DMS153 (cell line): ENCODE measurements at places on chromosomes 1 and 21.
A peak's percentile ranks its signal among the peaks of the same experiment; 100 is the strongest.

- no peak for DNase-seq
These were observed 3.7 kb downstream of the LYPLAL1 start for GRCh38 chr1:219177363-219177762.

DNA sequence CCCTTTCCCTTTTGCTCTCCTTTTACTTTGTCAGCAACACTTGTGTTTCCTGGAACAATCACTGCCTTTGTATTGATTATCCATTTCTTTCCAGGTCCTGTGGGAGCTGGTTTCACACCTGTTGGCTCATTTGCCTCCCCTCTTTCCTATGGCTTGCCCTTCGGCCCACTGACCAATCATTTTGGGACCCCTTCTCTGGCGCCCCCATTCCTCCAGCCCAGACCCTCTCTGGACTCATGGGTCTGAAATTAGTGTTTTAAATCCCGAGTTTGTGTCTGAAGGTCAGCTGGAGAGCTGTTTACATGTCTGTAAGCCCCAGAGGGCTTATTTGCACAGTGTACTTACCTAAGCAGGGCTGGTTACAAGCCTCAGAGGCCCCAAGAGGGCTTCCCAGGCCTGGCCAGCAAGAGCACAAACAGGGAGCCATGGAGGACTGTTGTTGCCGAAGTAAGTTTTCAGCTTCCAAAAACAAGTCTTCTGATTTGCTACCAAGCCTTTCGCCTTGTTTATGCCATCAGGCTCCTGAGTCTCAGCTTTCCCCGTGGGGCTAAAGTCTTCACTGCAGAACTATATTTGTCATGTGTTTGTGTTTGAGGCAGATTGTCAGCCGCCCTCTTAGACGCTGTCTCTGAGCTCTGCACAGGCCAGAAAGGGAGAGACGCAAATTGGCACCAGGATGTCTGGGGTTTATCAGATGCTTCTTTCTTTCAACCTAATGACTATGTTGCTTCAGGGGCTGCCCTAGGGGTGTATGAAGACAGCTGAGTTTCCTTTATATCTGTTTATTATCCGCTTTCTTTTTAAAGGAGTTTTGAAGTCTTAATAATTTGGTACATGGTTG, 93.0 kb downstream of the ATP1A1 start:
- DNase-seq, result peak; percentile 22

DNA sequence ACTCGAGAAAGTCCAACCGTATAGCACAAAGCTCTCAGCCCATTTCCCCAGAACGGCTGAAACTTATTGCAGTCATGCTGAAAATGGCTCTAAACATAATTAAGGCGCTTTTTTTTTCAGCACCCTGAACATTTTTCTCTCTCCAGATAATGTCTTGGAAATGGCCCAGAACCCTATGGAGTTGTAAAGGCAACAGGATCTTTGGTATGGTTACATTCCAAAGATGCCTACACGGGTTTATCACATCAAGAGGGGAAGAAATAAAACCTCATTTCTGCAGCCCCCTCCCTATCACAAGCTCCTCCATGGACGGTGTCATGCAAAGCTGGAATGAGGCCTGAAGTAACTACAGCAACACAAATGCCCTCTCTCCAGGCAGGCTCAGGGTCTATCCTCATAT, 126.4 kb upstream of the GALNT2 start:
- DNase-seq, result no peak

DNA sequence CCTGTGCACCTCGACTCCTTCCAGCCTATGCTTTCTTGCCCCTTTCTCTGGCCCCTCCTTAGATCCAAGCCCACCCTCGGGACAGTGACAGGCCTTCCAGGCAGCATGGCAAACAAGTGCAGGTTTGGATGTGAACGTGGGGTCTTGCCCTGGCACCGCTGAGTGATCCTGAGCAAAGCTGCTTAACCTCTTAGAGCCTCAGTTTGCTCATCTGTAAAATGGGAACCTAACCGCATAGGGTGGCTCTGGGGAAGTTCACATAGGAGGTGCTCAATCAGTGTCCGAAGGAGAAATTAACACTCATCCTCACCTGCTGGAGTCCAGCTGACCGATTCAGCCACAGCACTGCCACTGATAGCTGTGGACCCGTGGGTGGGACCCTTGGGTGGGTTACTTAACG, 7.2 kb downstream of the MFAP2 start:
- DNase-seq, result no peak

DNA sequence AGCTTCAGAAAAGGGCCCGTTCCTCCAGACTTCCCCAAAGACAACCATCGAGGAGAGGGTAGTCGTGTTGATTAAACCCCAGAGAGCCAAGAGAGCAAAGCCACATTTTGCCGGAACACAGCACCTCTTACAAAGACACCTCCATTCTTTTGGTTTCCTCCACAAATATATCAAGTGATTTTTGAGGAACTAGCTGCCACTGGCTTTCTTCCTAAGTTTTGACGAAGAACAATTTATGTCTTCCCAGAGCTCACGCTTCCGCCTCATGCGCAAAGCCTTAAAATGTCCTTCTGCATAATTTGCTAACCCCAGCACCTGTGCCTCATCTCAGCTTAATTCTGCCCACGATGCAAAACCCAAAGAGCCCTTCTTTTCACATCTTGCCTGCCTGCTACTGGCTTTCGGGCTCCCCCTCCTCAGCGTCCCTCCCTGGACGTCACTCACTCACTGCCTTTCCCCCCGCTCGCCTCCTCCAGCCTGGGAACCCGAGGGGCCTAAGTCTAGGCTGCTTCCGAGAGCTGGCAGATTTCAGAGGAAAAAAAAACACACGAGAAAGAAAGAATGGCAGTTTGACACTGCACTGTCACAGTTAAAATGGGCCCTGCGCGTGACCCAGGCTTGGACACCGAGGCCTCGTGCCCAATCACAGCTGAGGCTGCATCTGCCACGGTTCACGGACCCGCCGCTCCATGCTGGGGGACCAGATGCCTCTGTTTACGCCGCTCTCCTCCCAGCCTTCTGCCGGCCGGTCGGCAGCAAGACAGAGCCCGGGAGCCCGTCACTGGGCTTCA, 77.6 kb upstream of the IFNAR2 start:
- DNase-seq, result no peak

GRCh38 chr21:15433091-15433490, 296.7 kb upstream of the USP25 start:
- no peak for DNase-seq

GRCh38 chr1:75085931-75086330, 48.3 kb upstream of the LHX8 start:
- DNase-seq, result no peak

DNA sequence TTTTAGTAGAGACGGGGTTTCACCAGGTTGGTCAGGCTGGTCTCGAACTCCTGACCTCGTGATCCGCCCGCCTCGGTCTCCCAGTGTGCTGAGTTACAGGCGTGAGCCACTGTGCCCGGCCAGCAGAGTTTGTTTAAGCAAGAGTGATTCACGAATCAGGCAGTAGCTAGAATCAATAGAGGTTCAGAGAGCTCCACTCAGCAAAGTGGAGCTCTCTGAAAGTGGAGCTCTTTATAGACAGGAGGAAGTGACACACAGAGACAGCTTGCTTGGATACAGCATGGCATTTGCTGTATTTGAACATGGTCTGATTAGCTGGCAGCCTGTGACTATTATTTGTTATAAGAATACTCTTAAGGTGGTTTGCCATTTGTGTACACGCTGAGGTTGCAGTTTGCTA, 27.1 kb upstream of the CD34 start:
- peak; percentile 91 for DNase-seq

- peak; percentile 50 for DNase-seq
These were observed 120.4 kb upstream of the GREM2 start for GRCh38 chr1:240732390-240732789.

DNA sequence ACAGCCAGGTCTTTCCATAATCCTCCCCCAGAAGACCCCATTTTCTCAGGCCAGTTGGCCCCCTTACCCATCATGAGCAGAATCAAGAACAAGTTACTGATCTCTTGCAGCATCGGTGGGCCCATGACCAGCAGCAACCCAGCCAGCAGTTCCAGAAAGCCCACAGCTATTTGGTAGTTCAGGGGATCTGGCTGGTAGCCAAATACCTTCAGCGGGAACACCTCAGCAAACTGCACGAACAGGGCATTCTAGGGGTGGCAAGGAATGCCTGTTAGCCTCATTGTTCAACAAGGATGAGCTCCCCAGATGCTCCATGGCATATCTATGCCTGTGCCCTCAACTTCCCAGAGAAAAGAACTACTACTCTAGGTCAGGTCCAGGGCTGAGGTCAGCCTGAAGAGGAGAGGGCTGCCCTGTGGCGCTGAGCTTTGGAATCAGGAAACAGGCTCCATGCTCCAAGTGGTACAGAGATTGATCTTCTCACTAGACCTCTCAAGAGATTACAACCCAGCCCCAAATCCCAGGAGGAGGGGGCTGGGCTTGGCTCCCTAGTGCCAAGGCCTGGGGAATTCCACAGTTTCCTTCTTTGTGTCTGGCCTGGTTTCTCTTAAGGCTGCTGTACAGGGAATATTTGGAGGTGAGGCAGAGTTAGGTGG, 1.3 kb downstream of the TMEM35B start:
- DNase-seq, result no peak

DNA sequence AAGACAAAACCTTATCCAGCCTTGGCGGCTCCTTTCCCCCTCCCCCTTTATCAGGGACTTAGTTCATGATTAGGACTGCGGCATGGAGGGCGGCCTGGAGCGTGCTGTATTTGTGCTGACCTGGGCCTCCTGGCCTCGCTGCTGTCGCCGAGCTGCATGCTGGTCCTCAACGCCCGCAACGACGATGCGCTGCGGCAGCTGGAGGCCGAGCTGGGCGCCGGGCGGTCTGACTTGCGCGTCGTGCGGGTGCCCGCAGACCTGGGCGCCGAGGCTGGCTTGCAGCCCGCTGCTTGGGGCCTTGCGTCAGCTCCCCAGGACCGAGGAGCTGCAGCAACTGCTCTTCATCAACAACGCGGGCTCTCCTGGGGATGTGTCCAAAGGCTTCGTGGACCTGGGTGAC, 70.9 kb downstream of the TM2D1 start:
- no peak for DNase-seq

- peak; percentile 76 for DNase-seq
These were observed 35.2 kb downstream of the DNASE2B start for GRCh38 chr1:84433258-84434080.

DNA sequence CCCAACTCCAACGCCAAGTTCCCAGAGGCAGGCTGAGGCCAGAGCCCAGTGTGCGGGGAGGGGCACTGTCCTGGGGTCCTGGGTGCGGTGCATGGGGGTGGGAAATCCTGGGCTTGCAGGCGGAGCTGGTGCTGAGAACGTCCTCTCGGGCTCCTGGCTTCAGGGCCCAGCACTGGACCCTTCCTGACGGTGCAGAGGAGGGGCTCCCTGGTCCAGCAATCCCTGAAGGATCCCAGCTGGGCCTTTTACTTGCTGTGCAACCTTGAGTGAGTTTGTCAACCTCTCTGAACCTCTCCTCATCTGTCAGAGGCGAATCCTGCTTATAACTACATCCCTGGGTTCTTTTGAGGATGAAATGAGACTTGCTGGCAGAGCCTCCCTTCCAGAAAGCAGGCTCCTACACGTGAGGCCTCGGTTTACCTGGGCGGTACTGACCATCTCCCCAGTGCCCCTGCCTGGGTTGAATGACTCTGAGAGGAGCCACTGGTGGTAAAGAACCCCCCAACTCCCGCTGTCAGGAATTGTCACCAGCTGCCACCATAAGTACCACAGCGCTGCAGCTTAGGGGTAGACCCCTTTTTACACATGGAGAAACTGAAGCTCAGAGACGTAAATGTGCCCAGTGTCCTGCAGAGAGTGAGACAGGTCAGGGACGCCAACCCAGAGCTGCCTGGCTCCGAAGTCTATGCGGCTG, 77.3 kb downstream of the DHRS3 start:
- DNase-seq, result no peak

- no peak for DNase-seq
These were observed 25.4 kb downstream of the LDLRAD2 start for GRCh38 chr1:21837476-21837875.

DNA sequence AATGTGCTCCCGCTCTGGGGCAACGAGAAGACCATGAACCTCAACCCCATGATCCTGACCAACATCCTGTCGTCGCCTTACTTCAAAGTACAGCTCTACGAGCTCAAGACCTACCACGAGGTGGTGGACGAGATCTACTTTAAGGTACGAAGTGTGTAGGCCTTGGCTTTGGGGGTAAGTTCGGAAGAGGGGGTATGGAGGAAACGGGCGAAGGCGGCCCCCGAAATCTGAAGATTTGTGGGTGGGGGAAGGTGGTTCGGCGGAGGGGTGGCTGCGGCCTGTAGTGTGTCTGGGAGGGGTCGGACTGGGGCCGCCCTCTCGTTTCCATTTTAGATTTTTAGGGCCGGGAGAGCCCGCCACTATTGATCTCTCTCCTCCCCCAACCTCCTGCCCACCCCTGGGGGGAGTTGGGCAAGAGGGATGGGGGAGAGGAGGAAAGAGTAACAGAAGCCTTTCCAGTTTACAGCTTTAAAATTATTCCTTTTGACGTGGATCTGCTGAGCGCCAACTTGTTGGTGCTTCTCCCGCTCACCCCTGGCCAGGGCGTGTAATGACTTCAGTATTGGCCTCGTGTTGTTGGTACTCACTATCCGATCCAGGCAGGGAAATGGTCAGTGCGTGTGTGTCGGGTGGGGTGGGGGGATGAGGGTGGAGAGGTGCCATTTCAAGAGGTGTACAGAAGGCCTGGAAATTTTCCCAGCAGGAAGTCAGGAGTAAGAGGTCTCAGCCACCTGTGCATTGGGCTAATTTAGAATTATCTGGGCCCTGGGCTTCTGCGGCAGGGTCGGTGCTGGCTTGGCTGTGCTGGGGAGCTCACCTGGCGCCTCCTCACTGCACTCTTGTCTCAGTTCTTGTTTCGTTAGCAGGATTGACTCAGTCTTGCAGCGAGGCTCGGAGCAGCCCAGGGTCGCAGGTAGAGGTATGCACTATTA, 880 bp downstream of the PRPF38B start:
- DNase-seq, result peak; percentile 44

GRCh38 chr1:77540501-77541161, 141.8 kb downstream of the ZZZ3 start:
- no peak for DNase-seq

- no peak for DNase-seq
These were observed 8.3 kb upstream of the ETS2 start for GRCh38 chr21:38797470-38797869.

DNA sequence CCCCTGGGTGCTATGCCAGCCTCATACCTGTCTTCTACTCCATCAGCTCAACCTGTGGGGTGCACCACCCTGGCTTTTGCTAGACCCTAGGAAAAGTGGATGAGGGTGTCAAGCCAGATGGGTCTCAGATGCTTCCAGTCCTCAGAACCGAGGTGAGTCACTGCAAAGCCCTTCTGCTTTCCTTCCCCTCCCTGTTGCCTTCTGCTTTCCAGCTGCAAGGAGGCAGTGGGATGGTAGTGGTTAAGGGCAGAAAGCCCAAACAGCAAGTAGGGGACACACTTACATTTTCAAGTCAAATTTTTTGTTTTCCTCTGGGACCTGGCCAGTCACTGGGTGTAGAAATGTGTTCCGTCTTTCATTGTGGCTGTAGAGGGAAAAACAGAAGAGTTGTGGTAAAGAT, 60.7 kb upstream of the GOLT1A start:
- DNase-seq, result no peak
